ENCODE measurements at places on chromosomes 11 and 22.

DNA sequence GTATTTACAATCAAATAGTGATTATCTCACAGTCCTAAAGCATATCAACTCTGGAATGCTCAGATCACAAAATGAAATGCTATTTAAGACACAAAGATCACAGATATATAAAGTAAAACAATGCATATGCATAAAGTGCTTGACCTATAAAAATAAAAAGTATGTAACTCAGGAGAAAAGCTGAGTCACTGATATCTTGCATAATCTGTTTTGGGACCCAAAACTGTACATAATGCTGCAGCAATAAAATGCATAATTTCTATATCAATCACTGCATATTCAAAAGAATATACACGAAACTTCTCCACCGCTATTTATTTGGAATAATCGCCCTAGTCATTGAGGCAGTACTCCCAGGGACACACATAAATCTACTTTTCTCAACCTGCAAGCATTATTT lies 34.9 kb upstream of the GRIA4 start:
- no peak for DNase-seq

GRCh38 chr11:40285558-40285957 lies 1173.9 kb downstream of the LRRC4C start:
- DNase-seq, result no peak

DNA sequence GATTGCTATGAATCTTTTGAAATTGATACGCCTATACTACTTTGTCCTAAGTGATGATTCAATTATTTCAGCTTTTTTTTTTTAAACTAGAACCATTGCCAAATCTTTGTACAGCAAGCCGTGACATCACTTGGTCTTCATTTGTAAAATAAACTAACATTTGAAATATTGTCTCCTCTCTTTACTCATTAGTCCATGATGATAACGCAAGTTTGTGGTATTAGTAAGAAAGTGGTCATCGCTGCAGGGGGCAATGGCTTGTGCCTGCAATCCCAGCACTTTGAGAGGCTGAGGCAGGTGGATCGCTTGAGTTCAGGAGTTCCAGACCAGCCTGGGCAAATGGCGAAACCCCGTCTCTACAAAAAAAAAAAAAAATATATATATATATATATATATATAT lies 12.9 kb upstream of the ARHGAP42 start:
- DNase-seq, result no peak

DNA sequence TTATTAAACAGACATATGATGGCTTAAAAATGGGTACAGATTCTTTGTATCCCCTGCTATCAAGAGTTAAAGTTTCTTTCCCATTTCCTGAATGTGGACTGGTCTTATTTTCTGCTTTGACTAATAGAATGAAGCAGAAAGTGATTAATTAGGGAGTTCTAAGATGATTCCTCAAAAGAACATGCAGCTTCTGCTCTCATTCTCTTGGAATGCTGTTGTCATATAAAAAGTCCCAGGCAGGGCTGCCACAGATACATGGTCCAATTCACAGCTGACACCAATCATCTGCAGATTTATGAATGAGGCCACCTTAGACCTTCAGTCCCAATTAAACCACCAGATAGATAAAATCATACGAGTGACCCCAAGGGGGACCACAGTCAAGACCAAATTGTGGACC lies 844.5 kb upstream of the RAG2 start:
- no peak for DNase-seq

GRCh38 chr11:30133281-30133680 lies 97.5 kb upstream of the FSHB start:
- no peak for DNase-seq

DNA sequence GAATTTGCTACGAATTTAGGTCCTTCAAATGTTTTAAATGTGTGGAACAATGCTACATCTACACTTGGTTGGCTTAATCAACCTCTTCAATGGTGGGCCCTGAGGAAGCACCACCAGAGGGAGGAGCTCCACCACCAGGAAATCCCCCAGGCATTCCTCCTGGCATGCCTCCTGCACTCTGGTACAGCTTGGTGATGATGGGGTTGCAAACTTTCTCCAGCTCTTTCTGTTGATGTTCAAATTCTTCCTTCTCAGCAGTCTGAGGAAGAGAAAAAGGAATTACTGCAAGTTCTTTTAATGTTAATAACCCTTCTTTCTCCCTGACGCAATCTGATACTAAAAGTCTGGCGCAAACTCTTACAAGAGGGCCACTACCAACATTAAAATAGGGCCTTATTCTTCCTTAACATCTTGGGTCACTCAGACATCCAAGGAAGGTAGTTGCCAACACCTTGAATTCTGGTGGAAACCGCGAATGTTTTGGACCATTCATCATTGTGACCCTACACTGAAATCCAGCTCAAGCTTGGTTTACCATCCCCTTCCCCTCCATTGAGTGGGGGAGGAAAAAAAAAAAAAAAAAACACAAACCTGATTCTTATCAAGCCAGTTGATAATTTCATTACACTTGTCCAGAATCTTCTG lies 4.2 kb downstream of the HSPA8 start:
- DNase-seq, result no peak

GRCh38 chr22:47116426-47117341 lies 354.2 kb downstream of the TBC1D22A start:
- no peak for DNase-seq

DNA sequence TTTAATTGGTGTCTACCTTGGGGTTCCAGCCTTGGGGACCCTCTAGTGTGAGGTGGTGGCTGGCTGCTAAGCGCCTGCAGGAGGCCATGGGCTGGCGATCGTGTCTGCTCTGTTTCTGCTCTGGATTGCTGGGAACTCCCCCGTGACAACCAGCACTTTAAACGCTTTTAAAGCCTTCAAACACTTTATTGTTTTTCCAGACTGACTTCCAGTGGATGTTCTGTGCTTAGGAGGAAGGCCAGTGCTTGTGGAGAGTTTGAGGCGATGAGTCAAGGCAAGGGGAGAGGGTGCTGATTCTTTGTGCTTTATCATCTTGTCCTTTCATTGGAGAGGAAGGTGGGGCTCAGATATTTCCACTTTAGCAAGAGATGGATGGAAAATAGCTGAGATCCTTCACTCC lies 81.6 kb downstream of the FLI1 start:
- DNase-seq, result no peak

DNA sequence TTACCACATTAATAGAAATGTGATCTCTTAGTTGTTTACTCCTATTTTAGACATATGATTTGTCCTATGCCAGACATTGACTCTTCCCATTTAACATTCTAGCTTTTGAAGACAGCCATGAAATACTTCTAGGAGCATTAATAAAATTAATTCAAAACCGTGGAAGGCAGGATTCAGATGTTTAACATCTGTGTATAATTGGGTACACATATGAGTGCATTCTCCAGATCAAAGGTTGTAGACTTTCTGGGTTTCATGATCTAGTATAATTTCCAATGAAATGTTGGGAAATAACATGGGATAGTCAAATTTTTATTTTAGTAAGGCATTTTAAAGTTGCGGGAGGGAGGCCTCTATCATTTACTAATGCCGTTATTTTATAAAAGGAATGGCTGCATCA lies 35.2 kb upstream of the CCDC89 start:
- no peak for DNase-seq

DNA sequence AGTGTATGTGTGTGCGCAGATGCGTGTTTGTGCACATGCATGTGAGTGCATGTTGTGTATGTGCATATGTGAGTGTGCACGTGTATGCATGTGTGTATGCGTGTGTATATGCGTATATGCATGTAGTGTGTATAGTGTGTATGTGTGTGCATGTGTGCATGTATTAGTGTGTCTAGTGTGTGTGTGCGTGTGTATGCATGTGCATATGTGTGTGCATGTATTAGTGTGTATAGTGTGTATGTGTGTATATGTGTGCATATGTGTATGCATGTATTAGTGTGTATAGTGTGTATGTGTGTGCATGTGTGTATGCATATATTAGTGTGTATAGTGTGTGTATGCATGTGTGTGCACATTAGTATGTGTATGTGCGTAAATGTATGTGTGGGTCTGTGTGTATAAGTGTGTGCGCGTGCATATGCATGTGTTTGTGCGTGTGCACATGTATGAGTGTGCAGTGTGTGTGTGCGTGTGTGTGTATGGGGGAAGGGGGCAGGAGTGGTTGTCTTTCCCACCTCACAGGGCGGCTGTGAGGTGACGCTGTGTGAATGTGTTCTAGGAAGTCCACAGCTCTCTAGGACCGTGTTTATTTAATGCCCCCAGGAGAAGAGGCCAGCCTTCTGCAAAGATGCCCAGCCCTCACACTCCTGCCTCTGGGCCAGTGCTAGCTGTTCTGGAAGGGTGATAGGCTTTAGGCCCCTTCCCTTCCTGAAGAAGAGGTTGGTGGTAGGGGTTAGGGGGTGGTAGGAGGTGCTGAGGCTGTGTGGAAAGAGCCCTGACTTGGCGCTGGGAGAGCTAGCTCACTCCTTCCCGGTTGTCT lies 114.6 kb downstream of the CEP164 start:
- DNase-seq, result no peak

GRCh38 chr11:126277780-126278179 lies 5.1 kb upstream of the TIRAP start:
- no peak for DNase-seq

DNA sequence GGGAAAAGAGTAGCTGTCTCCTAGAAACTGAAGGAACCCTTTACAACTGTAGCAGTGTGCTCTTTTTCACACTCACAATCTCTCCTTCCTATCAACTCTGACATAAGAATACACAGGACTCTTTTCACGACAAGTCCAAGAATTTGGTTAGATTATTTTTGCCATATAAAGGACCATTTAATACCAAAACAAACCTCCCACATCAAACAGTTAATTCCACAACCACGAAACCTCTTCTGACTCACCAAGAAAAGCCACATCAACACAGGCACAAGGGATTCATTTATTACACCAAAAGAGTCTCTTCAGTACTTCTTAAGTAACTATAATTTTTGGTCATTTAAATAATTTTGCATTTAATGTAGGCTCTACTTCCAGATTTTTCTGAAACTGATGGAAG lies 222.6 kb upstream of the PITPNB start:
- DNase-seq, result no peak

GRCh38 chr11:118438314-118438931 lies 2.1 kb downstream of the KMT2A start:
- peak; percentile 44 for DNase-seq

- DNase-seq, result no peak
These were observed 102.1 kb downstream of the NECTIN1 start for GRCh38 chr11:119626871-119627270.

- DNase-seq, result no peak
These were observed 10.2 kb downstream of the PHF5A start for GRCh38 chr22:41458161-41458728.

DNA sequence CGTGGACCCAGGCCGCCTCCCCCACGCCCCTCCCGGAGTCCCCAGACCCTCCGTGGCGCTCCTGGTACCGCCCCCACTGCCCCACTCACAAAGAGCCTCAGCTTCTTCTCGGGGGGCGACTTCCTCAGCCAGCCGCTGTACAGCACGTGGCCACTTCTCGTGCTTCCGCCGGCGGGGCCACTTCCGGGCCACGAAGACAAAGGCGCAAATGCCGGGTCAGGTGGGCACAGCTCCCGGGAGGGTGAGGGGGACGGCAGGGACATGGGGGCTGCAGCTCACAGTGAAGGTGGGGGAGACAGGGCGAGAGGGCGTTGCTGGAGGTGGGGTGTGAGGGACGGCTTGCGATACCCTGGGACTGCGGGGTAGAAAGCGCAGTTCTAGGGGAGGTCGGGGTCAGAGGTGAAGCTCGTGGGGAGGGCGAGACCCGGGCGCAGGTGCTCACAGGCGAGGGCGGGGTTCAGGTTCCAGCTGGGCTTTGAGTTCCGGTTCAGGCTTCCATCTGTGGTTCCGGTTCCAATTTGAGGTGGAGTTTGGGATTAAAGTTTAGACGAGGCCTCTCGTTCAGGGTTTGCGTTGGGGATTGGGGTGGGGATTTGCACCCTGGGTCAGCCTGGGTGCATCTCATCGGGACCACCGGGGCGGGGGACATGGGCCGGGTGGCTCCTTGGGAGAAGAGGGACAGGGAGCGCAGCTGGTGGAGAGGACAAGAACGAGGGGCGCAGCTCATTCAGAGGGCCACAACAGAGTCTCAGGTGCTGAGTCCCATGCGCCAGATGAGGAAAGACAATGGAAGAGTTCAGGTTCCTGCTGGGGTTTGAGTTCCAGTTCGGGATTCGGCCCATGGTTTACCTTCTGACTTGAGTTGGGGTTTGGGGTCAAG lies at the start of gene GAB4:
Gene GAB4, minus strand, starts transcription at position 371 of the 880 bp plus-strand sequence. Its CDS starts 108 bp downstream, at position 263.
- no peak for DNase-seq

DNA sequence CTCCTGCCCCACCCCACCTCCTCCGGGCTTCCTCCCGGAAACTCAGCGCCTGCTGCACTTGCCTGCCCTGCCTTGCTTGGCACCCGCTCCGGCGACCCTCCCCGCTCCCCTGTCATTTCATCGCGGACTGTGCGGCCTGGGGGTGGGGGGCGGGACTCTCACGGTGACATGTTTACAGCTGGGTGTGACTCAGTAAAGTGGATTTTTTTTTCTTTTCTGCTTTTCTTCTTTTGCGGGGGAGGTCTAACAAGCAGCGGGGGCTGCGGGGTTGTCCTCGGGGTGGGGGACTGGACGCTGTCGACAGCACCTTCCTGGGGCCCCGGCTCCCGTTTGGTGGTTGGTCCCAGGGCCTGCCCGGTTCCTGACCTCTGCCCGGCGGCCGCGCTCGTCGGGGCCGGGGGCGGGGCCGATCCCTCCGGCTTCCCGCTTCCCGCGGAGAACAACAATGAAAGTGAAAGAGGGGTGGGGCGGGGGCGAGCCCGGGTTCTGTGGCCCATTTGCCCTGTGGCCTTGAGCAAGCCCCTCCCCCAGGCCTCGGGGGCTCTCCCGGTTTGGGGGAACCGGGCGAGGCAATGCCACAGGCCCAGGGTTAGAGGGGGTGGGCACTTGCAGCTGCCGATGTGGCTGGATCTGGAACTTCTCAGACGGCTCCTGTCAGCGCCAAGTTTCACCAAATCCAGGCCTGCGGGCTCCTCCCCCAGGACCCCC lies 975 bp upstream of the MDK start:
- peak; percentile 76 for DNase-seq

GRCh38 chr22:48577014-48577690 lies 1250.5 kb downstream of the BRD1 start:
- DNase-seq, result no peak

DNA sequence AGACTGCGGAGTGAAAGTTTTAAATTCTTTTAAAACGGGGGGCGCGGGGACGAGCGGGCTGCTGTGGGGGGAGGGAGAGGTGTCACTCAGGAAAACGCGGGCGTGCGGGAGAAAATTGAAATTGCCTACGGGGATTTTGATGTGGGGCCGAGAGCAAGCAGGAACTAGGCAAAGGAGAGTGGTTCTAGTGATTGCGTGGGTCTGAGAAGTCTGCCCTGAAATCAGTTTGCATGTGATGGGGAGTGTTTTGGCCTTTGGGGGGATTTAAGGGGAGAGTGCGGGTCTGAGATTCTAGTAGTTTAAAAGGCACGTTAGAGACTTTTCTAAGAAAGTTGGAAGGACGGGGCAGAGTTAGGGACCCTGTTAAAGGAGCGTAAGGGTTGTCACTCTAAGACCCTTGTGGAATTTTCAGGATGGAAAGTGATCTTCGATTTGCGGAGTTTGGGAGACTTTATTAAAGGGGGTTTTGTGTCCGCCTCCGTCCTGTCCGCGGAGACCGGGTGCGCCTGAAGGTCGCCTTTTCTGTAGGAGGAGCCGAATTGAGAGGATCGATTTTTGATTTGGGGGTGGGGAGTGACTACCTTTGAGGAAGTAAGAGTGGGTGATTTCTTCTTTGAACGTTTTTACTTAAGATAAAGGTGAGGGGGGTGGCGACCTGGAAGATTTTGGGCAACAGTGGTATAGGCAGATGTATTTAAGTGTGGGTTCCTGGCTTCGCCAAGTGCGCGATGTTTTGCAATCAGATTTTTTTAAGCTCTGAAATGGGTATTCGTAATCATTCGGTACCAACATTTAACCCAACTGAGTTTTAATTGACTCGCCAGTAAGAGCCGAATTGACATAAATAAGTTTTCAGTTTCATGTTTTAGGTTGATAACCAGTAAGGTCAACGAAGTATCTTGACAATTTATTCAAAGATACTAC lies 1.1 kb downstream of the EED start:
- no peak for DNase-seq

GRCh38 chr11:58617976-58618557 lies 4.4 kb upstream of the CNTF start:
- DNase-seq, result no peak

Data from GM10248 (cell line).